ENCODE measurements at places on chromosomes 4 and X.

DNA sequence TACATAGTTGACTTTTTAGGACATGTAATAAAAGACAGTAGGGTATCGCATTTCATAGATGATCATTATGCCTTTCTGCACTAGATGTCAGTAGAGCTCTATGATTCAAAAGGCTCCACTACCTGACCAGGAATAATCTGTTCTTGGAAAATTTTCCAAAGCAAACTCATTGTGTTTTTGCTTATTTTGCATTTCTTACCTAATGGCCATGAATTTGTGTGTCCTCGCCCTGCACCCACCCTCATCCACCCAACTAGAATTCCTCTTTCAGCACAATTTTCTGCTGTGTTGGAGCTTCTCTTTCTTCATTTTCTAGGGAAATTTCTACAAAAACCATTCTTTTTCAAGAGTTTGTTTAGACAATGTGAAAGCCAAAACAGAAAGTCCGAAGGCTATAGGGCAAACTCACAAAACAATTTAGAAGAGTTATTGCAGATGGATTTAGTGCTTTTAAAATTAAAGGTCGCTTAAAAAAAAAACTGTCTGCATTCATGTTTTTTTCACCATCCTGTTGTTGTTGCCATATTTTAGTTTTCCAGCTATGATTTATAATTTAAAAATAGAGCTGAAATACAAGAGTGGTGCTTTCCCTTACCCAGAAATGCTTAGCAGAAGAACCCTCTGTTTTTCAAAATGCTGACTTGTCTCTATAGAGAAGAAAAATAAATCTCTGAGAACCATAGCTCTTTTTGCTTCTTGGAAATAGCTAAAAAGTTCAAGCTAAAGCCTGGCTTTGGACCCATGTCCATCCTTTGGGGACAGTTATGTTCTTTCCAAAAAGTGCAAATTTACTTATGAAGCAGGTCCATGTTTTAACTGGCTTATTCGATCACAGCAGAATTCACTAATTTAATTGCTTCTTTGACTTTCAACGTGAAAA is 183.7 kb downstream of the SPATA18 start:
- DNase-seq: no peak

DNA sequence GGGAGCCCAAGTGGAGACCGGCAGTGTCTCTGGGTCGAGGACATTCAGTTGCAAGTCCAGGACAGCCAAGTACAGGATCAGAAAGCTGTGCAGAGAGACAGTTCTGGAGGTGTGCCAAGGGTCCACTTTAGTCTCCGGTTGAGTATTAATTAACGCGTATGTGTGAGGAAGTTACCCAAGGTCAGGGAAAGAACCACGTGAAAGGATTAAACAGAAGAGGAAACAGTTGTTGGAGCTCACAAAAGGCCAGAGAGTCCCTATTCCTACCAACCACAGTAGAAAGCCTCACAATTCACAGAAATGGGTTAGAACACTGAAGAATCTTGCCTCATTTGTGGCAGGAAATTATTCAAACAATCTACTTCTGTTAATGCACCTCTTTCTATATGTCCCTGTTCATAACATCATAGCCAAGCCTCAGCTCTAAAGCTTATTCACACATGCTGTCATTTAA is 17.9 kb upstream of the NSUN7 start:
- no peak for DNase-seq

DNA sequence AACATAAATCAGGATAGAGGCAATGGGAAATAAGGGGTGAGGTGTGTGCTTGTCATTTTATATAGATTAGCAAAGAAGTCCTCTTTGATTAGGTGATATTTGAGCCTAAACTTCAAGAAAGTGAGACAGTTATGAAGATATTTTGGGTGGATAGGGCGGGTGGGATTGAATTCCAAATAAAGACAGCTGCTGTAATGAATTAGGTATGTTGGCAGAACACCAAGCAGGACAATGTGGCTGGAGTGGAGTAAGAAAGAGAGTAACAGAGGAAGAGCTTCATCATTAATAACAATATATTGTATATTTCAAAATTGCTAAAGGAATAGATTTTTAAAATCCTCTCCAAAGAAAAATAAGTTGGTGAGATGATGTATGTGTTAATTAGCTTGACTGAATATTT is 91.0 kb upstream of the CENPE start:
- DNase-seq: no peak

DNA sequence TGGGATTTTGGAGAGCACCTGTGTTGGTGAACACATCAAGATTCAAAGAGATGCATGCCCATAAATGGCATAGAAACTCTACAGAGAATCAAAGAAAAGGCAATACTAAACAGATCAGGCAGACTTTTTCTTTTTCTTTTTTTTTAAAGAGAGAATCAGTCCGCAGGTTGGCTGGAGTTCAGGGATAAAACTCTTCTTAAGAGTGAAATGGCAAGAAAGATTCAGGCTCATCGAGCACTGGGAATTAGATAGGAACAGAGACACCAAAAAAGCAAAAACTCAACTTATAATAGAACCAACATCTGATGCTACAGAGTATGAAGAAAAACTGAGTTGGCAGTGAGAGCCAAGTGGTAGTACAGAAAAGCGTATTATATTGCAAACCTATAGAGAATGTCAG is 314.3 kb downstream of the ARHGAP24 start:
- DNase-seq: no peak

DNA sequence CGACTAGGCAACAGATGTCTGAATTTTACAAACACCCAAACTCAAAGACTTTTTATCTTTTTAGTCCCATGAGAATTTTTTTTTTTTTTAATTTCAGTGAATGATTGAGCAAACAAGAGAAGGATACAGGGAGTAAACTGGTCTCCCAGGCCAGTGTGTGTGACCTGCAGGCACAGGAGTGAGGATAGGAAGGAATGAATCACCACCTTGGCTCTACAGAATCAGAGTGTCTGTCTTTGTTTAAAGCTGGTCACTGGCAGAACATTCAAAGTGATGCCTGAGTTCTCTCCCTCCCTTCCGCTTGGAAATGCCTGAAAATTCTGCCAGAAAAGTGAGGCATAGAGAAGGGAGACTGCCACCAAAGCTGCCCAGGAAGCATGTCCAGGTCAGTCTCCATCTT is 69.5 kb downstream of the PARM1 start:
- DNase-seq: no peak

GRCh38 chrX:10549280-10549679 is 71.1 kb downstream of the MID1 start:
- no peak for DNase-seq

GRCh38 chr4:83489711-83490326 is 4.9 kb upstream of the ABRAXAS1 start:
- no peak for DNase-seq

GRCh38 chrX:107324493-107325310 is 118.3 kb downstream of the DNAAF6 start:
- no peak for DNase-seq

- no peak for DNase-seq
Measured at GRCh38 chrX:1462596-1463251, 10.0 kb upstream of the ASMTL start.

DNA sequence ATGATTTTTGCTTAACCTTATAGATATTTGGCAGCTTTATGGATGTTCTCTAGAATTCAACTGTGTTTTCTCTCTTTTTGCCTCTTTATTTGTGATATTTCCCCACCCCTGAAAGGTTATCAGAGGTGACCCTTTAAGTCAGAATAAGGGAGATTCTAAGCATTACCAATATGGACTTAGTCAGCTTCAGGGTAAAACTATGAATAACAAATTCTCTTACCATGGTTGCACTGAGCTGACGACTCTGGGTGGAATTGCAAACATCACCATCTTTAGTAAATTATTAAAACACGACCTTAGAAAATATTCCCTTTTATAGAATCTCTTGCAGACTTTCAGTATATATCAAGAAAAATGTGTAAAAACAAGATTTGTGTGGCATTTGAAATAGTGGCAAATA is 21.6 kb downstream of the TRPC3 start:
- no peak for DNase-seq

DNA sequence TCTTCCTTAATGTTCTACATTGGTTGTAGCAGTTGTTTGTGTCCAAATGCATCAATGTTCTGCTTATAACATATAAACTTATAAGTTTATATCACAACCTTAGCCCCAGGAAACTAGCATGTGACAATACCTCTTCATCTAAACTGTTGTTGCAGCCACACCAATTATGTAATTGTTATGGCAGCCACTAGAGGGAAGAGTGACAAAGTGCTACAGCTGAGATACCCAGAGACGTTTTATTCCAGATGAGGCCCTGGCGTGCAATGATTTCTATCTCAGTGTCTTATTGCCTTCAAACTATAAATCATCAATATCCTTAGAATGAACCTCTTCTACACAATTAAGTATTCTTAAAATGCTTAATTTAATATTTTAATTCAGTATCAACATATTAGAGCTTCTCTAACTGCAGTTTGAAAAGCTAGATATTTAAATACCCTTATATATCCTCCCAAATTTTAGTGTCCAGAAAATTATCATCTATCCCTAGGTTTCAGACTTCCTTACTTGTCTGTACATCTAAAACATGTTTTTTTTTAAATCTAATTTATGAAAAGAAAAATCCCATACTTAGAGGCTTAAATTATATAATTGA is 171.6 kb downstream of the PCDH10 start:
- no peak for DNase-seq

- no peak for DNase-seq
Measured at GRCh38 chrX:132413459-132413858, 75.4 kb downstream of the MBNL3 start.

- DNase-seq: no peak
Measured at GRCh38 chr4:1547856-1548826, 136.0 kb downstream of the FAM53A start.

DNA sequence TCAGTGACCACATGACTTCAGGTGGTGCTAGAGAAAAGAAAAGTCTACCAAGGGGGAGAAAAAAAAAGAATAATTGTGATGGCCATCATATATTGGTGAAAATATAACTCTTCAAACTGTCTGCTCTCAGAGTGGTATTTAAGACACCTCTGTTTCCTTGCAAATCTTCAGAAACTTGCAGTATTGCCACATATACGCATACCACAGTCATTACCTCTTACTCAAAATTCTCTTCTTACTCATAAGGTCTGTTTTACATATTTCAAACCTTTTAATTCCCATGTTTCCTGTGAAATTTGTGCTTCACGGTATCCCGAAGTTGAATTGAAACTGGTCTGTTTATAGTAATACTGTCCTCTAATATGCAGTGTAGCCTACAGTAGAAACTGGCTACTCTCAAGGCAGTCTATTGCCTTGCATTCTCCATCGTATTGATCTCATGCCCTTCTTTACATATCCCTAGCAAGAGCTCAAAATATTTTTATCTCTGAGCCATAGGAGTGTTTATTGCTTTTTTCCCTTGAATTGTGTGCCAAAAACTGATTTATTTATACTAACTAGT is 34.7 kb upstream of the LHFPL1 start:
- no peak for DNase-seq

- no peak for DNase-seq
Measured at GRCh38 chr4:108940634-108941033, 177.8 kb upstream of the ETNPPL start.

DNA sequence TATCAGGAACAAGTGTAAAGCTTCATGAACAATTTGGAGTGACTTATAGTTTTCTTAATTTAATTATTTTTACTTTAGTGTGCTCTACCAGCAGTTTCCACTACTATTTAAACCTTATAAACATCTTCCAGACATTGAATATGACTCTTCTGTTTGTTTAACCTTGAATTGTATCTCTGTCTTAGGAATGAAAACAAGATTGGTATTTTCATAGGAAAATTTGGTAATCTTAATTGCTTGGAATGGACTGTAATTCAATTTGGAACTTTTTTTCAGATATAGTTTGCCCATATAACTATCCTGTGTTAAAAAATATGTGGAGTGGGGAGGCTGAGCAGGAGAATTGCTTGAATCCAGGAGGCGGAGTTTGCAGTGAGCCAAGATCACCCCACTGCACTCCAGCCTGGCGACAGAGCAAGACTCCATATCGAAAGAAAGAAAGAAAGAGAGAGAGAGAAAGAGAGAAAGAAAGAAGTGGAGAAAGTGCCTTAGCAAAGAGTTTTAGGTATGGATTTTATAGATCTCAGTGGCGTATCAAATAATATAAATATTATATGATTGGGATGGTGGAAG is 242.4 kb downstream of the BMPR1B start:
- DNase-seq: no peak

- peak; percentile 10 for DNase-seq
Measured at GRCh38 chr4:185395238-185395955, at the start of gene LRP2BP. LRP2BP (minus strand) TSS chr4:185395924; CDS start chr4:185378186, 17,738 bp downstream.

Data from cerebellar nuclear complex (tissue), 1 donor.